ENCODE measurements at places on chromosomes 5 and 9.

- DNase-seq, result no peak
Observed at GRCh38 chr5:102651466-102651865, 103.6 kb upstream of the PAM start.

DNA sequence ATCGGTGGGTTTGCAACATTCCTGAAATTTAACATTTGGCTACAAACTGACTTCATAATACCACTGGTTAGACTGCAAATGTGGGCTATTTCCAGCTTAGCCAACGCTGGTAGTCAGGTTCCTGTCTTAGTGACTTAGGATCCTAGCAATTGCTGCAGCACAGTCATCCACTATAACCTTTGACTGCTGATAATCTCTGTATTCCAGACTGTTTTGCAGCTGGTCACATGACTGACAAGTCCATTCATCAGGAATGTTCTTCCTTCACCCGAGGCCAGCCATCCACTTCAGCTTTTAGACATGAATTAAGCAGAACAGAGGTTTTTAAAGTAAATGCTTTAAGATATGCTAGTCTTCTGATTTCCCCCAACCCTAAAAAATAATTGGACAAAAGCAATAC lies 425.9 kb upstream of the MPDZ start:
- no peak for DNase-seq

GRCh38 chr5:147455822-147456450 lies 53.9 kb downstream of the DPYSL3 start:
- DNase-seq, result no peak

DNA sequence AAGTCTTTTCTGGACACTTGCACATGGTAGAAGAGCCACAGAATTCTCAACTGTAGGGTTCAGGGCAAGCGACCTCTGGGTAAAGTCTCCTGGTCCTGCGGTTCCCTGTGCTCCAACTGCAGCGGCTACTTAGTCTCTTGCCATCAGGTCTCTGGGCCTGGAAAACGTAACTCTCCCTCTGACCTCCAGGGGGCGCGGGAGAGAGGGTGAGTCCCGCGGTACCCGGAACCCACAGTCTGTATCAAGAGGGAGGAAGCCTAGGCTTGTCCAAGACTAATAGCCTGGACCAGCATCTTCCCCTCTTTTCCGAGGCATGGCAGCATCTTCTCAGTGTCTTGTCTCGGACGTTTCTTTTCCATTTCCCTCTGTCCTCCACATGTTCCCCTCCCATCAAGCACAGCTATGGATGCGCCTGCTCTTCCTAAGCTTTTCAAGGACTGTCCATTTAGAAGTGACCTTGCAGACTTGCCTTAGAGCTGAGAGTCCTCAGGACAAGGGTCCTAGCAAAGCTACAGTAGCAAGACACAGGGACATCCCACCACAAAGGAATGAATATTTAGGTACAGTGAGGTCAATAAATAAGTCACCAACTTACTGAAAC lies 59.3 kb downstream of the FSTL4 start:
- no peak for DNase-seq

GRCh38 chr5:35823347-35824098 lies 33.2 kb upstream of the IL7R start:
- DNase-seq, result no peak

GRCh38 chr9:111959468-111960359 lies 63.1 kb downstream of the UGCG start:
- no peak for DNase-seq

GRCh38 chr9:88835038-88835466 lies 156.2 kb upstream of the S1PR3 start:
- DNase-seq, result no peak

All from hypothalamus (tissue), 51 donors.